Stimulated activated CD4-positive, alpha-beta T cell treated with anti-CD3 and anti-CD28 coated beads, Interleukin-4, amount 100 ng/mL, for 4 hours (primary cell): ENCODE measurements at places on chromosomes 11 and 22.

- DNase-seq = no peak
Measured at GRCh38 chr11:119318240-119319135, 1.6 kb upstream of the MCAM start.

DNA sequence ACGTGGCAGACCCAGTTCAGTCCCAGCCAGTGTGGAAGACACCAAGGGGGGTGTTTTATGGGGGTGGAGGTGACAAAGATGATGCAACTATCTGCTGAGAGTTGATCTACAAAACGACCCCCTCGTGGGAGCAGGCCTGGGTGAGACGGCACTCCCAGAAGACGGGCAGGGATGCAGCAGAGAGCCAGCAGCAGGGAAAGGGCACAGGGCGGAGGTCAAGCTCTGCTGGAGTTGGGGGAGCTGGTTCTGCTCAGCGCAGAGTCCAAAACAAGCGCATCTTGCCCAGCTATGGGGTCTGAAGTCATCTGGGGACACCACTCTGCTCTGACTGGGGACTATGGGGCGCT is 3.9 kb downstream of the GNB1L start:
- DNase-seq = no peak

DNA sequence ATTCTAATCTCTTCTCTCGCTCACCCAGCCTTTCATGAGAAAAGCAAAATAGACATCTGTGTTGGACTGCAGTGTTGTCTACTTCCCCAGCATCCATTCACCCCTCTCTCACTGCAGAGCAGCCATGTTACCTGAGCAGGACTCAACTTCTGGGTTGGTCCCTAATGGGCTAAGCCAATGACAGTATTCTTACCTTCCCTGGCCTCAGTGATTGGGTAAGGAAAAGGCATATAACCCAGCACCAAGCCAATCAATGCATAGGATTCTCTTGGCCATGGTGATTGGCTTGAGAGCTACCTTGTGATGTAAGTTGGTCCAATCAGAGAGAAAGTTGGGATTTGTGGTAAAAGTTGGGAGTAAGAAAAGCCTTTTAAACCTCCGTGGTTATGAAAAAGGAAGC is 99.8 kb upstream of the NECTIN1 start:
- DNase-seq = no peak

DNA sequence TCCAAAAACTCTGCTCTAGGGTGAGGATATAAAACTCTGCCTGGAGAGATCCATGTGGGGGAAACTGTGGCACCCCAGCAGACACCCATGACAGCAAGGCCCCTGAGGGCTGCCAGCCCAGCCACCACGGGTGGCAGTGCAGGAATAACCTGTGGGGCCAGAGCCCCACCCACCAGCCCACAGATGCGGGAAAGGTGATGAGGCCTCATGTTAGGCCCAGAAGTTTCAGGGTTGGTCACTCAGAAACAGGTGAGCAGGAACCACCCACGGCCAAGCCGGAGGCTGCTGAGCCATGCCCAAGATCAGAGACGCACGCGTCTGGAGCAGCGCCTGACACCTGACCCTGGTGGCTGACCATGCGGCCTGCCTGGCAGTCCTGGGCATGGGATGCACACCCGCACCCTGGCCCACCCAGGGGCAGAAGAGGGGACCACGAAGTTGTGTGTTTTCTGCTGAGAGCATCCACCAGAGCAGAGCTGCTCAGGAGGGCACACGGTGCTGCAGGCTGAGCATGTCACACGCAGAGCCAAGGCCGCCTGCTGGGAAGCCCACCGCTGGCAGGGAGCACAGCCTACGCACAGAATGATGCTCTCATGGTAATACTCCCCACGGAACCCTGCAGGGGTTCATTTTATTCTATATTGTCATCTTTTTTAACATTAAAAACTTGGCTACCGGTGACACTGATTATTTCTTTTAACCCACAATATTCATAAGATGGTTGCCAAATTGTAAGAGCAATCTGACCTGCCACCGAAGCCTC is 41.2 kb downstream of the DUSP8 start:
- no peak for DNase-seq

GRCh38 chr22:31055635-31056159 is 25.4 kb upstream of the SMTN start:
- DNase-seq = no peak

DNA sequence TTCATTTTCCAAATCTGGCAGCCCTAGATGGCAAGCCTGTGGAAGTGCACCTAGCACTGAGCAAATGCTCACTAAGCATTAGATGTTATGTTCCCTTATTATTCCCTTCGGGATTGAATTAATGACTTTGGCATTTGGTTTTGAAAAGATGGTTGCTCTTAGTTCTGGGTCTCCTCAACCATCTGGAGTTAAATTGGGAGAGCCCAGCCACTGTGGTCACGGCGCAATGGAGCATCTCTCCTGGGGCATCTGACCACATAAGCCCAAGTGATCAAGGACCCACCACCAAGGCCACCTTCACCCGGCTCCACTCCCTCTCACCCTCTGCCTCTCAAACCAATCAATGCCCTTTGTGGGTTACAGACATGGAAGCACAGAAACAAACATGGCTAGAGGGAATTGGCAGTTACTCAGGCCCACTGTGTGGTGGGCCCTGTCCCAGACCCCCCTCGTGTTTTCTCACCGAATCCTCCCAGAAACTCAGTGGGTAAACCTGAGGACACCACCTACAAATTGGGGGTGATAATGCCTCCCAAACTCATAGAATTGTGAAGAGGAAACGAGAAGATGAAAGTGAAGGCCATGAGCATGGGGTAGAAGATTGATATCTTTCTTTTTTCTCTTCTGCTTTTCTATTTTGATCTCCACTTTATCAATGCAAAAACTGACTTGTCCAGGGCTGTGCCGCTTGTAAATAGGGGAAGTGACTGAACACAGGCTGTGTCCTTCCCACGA is 52.2 kb downstream of the IRAG1 start:
- no peak for DNase-seq

GRCh38 chr11:133732109-133732674 is 113.1 kb downstream of the SPATA19 start:
- DNase-seq = no peak

GRCh38 chr22:43923631-43924464 is at the start of gene PNPLA3:
TSS of gene PNPLA3 (plus strand) at chr22:43923805. CDS start at chr22:43923912, 107 bp downstream.
- peak; percentile 79 for DNase-seq

GRCh38 chr11:81825346-81825745 is 908.3 kb downstream of the FAM181B start:
- no peak for DNase-seq

- no peak for DNase-seq
Measured at GRCh38 chr11:46458491-46458890, 66.9 kb upstream of the CHRM4 start.

DNA sequence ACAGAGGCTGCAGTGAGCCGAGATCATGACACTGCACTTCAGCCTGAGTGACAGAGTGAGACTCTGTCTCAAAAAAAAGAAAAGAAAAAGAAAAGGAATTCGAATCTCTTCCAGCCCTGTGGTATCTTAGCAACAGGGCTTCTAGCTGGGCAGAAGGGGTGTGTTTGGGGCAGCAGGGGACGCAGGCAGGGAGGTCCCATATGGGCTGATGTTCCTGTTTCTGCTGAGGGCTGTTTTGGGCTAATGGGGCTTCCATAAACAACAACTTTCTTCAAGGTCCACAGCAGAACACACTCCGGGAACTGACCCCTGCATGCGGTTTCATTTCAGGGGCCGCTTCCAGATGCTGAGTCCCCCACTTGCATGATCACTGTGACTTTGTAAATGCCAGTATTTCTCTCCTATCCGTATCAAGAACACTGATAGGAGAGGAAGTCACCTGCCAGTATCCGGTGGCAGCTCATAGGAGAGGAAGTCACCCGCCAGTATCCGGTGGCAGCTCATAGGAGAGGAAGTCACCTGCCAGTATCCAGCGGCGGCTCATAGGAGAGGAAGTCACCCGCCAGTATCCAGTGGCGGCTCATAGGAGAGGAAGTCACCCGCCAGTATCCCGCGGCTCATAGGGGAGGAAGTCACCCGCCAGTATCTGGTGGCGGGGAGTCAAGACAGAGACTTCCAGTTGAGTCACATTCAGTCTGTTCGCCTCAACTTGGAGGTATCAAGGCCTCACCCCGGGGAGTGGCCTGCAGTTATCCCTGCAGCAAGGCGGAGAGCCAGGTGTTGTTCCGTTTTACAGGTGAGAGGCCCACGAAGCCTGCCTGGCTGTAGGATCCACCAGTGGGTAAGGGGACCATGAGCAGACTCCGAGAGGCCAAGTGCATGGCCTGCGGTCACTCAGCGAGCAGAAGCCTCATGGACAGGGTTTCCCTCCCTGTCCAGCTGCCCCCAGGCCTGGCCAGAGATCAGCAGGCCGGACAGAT is 8.3 kb upstream of the FGF19 start:
- DNase-seq = no peak

- DNase-seq = no peak
Measured at GRCh38 chr11:65911682-65912568, 6.9 kb downstream of the C11orf68 start.

DNA sequence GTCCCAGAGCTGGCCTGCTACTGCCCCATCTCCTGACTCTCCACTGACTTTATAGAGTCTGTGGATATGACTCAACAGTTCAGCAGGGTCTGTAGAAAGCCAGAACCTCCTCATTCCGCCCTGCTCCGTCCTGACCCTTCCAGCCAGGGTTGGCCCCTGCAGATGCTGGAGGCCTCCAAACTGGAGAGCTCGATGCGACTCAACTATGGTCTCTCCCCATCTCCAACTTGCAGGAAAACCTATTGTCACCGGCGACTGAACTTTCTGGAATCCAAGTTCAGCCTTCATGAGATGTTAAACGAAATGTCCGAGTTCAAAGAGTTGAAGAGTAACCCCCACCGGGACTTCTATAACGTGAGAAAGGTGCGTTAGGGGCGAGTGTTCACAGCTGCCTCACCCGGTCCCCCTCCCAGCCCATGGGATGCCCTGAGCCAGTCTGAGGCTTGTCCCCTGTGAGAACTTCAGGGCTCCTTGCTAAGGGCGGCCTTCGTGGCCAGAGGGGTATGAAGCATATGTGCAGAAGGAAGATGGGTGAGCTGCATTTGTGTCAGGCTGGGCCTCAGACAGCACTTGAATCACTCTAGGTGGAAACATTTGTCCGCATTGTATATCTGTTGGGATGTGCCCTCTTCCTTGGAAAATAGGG is 32.1 kb downstream of the AMPD3 start:
- DNase-seq = no peak

DNA sequence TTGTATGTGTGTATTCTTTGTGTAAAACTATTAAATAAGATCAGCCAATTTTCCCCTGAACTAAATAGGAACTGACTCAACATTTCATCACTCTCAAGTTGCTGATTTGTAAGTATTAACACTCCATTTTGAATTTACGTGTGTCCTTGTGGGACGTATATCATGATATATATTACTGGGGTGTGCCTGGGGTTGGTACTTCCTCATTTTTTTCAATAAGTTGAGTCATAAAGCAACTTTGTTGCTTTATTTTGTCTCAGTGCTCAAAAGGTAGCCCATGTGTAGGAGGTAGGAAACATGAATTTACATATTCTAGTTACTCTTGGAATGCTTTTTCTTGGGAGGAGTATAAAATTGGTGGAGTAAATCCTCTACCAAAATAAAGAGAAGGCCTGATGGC is 193.9 kb upstream of the RAG2 start:
- no peak for DNase-seq

DNA sequence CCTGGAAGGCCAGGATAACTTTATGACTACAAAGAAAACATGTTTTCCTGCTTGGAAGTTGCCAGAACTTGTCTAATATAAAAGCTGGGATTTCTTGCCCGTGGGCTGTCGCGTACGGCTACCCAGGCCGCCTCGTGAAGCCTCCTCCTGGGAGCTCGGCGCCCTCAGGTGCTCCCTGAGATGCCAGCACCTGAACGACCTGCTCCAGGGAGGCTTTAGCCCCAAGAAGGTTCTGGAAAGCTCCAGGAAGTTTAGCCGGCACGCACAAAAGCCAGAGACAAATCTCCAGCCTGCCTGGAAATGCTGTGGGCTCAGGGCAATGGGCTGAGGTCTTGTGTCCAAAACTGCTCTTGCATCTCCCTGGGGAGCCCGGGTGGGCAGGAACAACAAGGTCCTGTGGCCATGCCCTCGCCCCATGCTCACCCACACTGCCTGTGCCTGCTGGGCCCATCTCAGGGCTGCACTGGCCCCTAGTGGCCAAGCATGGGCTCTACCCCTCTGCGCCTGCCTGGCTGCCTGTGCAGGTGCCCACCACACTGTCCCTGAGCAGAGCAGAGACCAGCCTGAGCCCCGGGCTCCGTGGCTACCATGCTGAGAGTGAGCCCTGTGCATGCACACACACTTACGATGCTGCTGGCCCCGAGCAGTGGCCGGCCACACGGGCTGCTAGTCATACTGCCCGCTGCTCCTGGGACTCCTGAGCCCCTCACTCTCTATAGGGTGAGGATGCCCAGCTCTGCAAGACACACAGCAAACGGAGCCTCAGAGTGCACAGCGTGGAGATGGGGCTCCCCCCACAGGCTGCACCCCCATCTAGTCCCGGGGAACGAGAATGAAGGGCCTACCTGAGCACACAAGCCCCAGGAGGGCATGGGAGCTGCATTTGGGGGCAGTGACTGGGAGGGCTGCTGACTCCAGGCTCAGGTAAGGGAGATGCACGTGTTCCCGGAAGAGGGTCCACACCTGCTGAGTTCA is 4.9 kb upstream of the CELSR1 start:
- peak; percentile 70 for DNase-seq

GRCh38 chr11:5596607-5597201 is at the start of gene TRIM6:
TSS of gene TRIM6 (plus strand) at chr11:5596637. CDS start at chr11:5596898, 261 bp downstream.
- DNase-seq = no peak

DNA sequence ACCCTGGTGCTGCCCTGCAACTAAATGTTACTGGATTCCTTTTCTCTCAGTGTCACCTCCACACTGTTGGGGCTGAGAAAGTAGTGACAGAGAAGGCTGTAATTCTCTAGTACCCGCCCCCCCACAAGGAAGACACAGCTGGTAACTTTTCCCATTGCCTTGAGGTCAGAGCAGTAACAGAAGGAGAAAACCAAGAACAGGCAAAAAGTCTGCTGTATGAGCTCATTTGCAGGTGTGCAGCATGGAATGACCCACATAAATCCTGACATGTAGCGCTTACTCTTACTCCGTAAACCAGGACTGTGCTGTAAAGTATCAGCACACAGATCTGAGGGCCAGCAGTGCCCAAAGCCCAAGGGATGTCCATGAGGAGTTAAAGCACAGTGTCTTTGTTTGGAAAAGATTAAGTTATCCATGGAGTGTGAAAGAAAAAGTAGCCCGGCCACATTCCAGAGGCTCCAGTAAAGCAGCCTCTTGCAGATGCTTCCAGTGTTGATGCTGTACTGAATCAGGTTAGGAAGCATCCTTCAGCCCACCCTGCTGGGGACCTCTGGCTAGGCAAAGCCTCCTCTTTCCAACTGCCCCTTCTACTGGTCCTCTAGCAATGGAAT is 120.7 kb downstream of the PLEKHA7 start:
- DNase-seq = no peak

DNA sequence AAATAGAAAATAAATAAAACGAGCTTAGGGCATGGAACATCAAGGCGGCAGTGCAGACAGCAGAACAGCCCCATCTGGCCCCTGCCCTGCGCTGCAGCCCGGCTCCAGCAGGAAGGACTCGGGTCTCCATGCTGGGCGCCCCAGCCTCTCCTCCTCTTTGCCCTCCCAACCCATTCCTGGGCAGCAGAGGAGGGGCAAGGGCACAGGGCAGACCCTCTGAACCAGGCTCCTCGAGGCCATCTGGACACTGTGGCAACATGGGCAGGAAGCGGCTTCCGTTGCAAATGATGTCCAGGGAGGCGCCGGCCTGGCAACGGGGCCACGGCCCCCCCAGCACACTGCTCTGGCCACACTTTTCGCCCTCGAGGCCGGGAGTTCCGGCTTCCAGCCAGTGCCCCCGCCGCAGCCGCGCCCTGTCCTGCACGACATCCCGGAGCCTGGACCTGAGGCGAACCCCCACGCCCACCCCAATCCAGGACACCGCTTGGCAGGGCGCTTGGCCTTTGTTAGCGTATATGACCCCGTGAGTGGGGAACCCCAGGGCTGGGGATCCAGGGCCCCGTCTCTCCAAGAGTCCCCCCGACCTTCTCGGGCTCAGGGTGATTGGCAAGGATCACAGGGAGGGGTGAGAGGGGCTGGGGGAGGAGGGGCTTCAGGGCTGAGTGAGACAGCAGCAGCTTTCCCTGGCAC is 192.1 kb downstream of the IGLL1 start:
- no peak for DNase-seq
